Activated CD4-positive, CD25-positive, alpha-beta regulatory T cell treated with anti-CD3 and anti-CD28 coated beads, Interleukin-2, amount 50 U/mL, for 72 hours (primary cell): ENCODE measurements at places on chromosomes 1 and 21.
A peak's percentile ranks its signal among the peaks of the same experiment; 100 is the strongest.

DNA sequence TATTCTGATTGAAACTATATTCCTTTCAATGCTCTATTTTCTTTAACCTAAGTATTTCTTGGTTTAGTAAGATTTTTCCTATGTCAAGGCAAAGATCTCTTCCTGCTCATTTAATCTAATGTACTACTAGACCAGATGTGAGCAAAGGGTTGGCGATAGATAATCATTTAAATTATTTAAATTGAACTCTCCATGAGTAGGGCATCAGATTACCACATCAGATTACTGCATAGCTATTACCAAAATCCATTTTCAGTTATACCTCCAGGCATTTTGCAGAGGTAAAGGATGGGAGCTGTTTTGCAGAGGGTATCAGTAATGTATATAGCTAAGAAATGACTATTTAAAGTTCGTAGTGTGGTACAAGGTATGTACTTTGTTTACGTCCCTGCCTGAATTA lies 607.9 kb downstream of the PTPRC start:
- no peak for DNase-seq

GRCh38 chr1:6475381-6476133 lies 9.6 kb upstream of the TNFRSF25 start:
- DNase-seq: peak; percentile 86

GRCh38 chr1:181179987-181180365 lies 91.5 kb downstream of the IER5 start:
- DNase-seq: no peak

DNA sequence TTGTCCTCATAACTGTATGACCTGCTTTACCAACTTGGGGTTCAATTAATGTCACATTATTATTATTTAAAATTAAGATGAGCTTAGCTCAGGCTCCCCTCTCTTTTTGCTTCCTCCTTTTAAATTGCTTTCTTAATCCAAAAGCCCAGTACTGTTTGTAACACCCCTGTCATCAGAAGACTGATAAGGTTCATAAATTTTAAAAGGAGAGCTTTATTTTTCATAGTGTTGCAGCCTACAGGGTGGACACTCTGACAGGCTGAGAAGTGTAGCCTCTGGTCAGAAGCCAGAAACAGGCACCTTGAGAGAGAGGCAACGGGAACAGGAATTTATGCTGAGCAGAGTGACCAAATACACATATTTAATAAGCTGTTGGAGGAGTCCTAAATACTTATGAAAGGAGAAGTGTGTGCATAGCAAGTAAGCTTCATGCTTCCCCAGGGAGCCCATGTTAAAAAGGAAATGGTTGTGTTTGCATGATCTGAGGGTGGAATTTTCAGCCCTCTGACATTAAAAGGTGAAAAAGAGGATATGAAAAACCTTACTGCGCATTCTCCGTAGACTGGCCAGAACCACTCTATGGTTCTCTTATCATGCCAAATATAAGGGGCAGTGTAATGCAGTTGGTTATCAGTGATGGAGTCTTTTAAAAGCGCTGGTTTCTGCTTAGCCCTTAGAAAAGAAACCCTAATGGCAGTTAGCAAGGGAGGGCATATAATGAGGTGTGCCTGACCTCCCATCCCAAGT lies 30.5 kb upstream of the FGGY start:
- DNase-seq: no peak

DNA sequence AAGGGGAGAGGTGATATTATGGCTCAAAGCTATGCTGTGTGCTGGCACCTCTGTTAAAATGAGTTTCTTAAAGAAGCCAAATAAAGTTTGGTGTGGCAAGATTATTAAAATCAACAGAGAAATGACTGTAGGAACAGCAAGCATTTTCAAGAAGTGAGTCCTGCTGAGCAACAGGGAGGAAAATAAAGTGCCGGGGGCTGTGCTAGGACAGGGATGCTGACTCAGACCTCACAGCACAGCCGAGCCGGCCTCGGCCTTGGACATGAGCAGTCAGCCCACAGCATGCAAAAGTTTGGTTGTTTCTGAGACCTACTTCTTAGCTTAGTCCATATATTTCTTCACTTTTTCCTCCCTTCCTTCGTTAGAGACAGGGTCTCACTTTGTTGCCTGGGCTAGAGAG lies 19.2 kb downstream of the CNIH3 start:
- DNase-seq: no peak

GRCh38 chr1:173878251-173878650 lies 10.1 kb downstream of the ZBTB37 start:
- no peak for DNase-seq

- no peak for DNase-seq
Observed at GRCh38 chr21:26195708-26196107, 25.1 kb upstream of the APP start.

DNA sequence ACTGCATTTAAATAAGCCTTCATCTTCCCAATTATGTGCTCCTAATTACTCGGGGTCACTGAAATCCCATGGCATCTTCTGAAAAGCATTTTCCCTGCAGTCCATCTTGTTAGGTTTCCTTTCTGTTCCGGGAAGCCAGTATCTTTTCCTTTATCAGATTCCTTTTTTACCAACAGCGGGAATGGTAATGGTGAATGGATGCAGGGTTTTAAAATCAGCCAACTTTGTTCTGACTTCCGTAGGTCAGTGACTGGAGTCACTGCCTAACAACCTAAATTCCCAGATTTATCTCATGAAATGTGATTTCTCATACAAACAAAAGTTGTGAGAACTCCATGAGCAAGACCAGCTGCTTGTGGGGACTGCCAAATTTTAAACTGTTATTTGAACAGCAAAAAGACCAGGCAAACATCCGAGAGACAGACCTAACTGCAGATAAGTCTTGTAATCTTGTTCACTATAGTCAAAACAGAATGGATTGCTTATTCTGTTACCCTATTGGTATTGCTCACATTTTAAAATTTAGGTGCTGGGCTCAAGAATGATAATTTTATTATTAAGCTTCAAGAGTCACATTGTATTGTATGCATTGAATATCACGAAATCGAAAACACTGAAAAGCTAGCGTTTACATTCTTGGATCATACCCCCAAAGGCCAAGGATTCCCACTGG lies 1.2 kb upstream of the RWDD3 start:
- DNase-seq: no peak

DNA sequence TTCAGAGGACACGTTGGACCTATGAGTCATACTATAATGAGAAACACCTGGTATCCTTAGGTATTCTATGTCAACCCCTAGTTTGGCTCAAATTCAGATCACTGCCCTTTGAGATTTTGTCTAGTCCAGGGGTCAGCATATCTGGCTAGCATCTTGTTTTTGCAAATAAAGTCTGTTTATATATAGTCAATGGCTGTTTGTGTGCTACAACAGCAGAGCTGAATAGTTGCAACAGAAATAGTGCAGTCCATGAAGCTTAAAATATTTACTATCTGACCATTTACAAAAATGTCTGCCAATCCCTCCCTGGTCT lies 48.5 kb upstream of the EDEM3 start:
- DNase-seq: no peak

DNA sequence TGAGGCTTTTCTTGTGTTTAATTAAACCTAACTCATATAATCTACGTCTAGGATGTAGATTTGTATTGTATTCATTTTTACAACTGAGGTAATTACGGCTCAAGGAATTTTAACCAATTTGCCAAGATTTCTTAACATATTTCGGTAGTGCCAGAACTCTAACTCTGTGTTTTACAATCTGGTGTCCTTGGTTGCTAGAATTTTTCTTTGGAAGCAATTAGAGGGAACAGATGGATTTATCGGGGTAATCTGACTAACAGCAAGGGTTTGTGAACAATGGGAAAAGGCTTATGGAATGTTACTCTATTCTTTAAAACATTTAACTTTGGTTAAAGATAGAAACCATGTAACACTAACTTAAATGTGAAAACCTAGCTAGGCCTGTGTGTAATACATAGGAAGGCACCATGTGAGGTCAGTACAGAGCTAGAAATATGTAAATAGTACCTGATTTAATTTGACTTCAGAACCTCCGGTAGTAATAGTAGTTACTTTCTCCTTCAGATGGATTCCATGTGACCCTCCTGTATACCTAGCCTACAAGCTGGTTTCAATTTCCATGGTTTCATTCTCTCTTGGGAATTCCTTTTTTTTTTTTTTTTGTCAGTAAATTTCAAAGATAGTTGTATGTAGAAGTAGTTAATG lies 1.2 kb downstream of the MTF2 start:
- DNase-seq: no peak

DNA sequence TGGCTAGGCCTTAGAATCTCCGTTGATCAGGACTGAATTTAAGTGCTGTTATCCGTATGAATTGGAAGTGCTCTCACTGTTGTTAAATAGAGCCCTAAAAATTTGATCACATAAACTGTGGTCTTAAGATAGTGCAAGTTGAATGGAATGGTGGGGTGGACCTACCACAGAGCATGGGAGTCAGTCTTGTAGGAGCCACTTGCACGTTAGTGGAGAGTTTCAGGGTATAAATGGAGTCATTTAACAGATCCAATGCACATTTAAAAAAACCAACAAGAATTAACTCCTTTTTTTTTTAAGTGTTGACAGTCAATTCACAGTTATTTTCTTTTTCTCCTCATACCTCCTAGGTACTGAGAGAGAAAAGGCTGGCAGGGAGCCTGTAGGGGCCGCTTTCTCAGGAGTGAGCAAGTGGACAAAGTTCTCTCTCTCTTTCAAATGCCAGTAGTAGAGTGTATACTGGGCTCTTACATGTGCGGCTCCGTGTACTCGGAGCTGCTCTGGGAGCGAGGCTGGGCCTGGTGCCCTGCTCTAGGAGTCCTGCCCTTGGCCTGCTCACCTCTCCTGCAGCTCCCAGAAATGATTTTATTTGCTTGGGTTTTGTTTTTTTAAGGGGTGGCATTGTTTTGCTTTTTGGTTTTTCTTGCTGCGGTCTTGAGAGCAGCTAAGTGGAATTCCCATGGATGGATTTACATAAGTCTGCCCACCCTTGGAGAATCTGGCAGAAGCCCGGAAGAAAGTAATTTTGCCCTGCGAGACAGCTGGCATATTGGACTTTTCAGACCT lies 91.3 kb downstream of the ATP5PO start:
- DNase-seq: no peak

DNA sequence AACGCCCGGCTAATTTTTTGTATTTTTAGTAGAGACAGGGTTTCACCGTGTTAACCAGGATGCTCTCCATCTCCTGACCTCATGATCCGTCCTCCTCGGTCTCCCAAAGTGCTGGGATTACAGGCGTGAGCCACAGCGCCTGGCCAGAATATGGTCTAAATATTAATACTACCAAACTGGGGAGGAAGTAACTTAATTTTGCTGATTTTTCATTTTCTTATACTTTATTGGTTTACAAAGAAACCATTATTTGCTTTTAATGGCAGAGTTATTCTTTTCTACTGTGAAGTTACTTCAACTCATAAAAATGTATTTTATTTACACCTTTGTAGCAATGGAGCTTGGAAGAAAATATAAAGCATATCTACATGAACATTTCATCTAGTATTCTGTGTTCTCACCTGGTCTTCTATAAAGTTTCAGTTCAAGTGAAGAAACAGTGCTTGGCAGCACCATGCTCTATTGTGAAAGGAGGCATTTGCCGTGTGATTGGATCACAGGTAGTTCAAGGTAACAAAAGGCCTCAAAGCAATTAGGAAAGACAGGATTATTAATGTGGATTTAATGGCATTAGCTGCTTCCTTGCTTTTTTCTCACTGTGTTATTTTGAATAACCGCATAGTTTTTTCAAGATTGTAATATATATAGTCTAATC lies 13.6 kb downstream of the GBP1 start:
- DNase-seq: no peak

DNA sequence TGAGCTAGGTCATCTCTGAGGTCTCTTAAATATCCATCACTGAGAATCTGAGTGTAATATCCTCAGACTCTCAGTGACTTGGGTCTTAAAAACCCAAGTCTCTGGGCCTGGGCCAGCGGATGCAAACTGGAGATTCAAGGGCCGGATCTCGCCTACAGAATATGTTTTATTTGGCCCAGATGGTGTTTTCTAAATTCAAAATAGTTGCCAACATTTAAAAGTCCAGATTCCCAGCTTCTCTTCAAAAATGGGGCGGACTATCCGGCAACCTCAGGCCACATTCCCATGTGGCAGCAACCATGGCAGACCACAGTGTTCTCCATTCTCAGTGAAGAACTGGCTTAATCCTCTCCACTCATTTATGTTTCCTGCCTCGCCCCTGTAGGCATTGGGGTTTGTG lies 12.7 kb upstream of the HEYL start:
- no peak for DNase-seq

- no peak for DNase-seq
Observed at GRCh38 chr21:39000496-39000895, 182.8 kb downstream of the PSMG1 start.

- peak; percentile 29 for DNase-seq
Observed at GRCh38 chr1:109788695-109789521, 25.2 kb upstream of the EPS8L3 start.

DNA sequence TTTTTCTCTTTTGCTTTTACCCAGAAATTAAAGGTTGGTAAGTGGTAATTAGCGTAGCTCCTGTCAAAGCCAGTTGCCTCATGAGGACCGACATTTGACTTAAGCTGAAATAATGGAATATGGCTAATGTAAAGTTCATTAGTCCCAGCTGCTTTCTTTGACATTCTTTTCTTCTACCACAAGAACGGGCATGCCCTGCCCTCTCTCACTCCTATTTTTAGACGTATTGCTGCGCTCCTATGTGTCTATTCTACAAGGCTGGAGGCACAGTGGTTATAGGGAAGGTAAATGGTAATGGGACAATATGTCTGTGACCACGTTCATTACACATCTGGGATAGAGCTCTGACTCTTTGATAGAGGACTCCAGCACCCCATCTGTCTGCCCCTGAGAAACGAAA lies 6.8 kb downstream of the CORT start:
- no peak for DNase-seq

GRCh38 chr1:248914796-248915381 lies 8.9 kb downstream of the PGBD2 start:
- DNase-seq: no peak

- DNase-seq: no peak
Observed at GRCh38 chr1:234710936-234711724, 101.2 kb upstream of the IRF2BP2 start.
